Forelimb muscle (tissue), 1 donor: ENCODE measurements at places on chromosomes 11 and 22. TPM values are rescaled to one million over a fixed set of nuclear protein-coding genes. Genes with fewer than 3 reads are reported as not detected.

Gene TBX10
- not detected for polyA plus RNA-seq

Gene MMP12
- not detected for polyA plus RNA-seq

Gene NPTXR
- 4.9 TPM for polyA plus RNA-seq

Gene KRTAP5-7
- polyA plus RNA-seq, result not detected

Gene TMPRSS4
- polyA plus RNA-seq, result 0.10 TPM

Gene LRRN4CL
- polyA plus RNA-seq, result 18.8 TPM

Gene IFT27
- polyA plus RNA-seq, result 27.5 TPM

Gene KRTAP5-11
- not detected for polyA plus RNA-seq

Gene TP53AIP1
- polyA plus RNA-seq, result 0.10 TPM

Gene OR2AG2
- polyA plus RNA-seq, result not detected

Gene FIBP
- 55.8 TPM for polyA plus RNA-seq
